ENCODE measurements at places on chromosomes 11 and 22.
A peak's percentile ranks its signal among the peaks of the same experiment; 100 is the strongest.

- peak; percentile 72 for DNase-seq
Observed at GRCh38 chr11:67583247-67584204, at the start of gene GSTP1. Gene GSTP1, plus strand, starts transcription at chr11:67583812. Its CDS starts 32 bp downstream, at chr11:67583844.

GRCh38 chr11:75721852-75722668 is 4.4 kb downstream of the MOGAT2 start:
- DNase-seq, result no peak

- no peak for DNase-seq
Observed at GRCh38 chr22:44733426-44734106, 18.8 kb upstream of the ARHGAP8 start.

- no peak for DNase-seq
Observed at GRCh38 chr11:34274712-34275398, 83.0 kb downstream of the ABTB2 start.

GRCh38 chr11:61124574-61125309 is 22.5 kb downstream of the CD5 start:
- no peak for DNase-seq

DNA sequence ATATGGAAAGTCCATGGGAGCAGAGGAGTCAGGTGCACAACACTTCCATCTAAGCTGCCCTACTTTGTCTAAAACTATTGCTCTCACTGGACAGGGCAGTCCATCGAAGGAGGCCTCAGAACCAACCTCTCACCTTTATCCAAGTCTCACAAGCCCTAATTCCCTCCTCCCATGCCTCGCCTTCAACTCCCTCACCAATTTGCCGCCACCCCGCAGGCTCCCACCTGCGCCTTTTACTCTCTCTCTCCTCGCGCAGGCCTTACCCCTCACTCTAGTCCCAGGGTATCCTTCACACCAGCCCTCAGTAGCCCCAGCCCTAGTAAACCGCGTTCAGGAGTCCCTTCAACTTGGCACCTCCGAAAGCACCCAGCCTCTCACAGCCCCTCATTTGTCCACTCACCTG is 451 bp downstream of the FHIP1B start:
- DNase-seq, result no peak

DNA sequence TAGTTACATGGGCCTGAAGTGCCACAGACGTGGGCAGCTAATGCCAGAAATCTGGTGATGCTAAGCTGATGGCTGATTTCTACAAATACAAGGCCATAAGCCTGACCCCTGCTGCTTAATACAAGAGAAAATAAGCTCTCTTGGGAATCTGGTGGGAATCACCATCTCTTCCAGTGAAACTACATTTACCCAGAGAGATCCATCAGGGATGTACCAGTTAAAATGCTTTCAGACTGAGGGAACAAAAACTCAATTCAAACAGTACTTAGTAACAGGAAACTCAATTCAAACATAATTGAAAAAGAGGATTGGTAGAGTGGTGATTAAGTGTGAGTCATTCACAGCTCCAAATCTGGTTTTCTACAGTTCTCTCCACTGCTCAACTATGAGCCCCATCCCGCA is 1.7 kb upstream of the CAVIN3 start:
- no peak for DNase-seq

- no peak for DNase-seq
Observed at GRCh38 chr11:15692739-15693138, 578.0 kb downstream of the INSC start.

- DNase-seq, result no peak
Observed at GRCh38 chr11:6925636-6926207, 504 bp upstream of the ZNF215 start.

DNA sequence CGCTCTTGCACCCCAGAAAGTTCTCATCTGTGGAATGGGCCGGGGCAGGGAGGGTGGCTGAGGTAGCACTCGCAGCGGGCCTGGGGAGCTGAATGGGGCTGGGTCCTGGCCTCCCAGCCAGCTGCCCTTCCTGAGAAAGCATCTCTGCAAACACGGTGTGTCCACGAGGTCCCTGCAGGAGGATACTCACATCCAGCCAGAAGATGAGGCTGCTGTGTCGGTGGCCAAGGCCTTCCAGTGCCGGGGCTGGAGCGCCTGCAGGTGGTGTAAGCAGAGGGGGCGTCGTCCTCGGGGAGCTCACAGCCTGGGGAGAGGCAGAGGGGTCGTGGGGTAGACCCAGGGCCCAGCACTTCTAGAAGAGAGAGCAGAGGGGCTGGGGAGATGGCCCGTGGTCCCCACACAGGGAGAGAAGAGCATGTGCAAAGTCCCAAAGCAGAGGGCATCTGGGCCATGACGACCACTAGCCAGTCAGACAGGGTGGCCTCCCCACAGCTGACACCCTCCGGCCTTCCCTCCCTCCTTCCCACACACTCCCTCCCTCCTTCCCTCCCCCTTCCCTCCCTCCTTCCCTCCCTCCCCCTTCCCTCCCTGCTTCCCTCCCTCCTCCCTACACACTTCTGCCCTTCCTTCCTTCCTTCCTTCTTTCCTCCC is 97.9 kb downstream of the WNT7B start:
- DNase-seq, result no peak

DNA sequence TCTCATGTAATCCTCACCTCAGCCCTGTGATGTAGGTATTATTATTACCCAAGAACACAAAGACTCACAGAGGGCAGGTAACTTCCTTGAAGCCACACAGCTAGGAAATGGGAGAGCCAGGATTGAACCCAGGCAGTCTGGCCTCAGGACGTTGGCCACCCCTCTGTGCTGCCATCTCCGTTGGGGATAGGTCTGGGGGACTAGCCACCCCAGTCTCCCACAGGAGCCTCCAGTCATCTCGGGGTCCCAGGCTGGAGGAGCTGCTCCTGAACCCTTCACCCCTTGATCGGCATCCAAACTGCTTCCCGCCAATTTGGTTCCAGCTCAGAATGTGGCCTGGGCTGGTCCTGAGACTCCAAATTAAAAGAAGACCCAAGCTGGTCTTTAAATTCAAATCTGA is 10.4 kb upstream of the TCF20 start:
- no peak for DNase-seq

GRCh38 chr11:68840661-68841653 is 759 bp downstream of the CPT1A start:
- peak; percentile 33 for DNase-seq

- no peak for DNase-seq
Observed at GRCh38 chr11:119347242-119347641, 737 bp upstream of the MFRP start.

Data from CD4-positive, alpha-beta T cell (primary cell).